ENCODE measurements at places on chromosomes 16 and 17.

DNA sequence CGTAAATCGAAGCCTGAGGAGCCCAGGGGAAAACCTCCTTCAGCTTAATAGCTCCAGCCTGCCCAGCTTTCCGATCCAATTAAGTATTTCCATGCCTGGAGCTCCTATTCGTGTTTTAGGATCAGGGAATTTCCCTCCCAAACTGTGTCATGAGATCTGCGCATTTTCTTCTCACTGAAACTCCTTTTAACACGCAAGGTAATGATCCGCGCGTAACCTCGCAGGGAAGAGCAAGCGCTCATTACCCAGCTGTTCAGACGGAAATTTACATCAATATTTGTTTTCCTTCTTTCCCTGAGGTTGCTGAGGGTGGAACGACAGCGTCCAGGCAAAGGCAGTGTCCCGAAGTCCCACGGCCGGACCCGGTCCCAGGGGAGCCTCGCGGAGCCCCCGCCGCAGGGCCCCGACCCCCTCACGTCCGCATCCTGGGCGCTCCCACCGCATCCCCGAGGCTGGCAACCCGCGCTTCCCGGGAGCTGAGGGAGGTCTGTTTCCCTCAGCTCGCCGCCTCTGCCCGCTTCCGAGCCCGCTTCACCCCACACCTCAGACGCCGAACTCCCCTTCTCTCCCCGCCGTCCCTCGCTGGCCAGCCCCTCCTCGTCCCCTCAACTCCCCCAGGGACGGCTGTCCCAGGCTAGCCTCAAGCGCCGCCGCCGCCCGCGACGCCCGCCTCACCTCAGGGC, 415 bp downstream of the ABCA5 start:
- no peak for DNase-seq

DNA sequence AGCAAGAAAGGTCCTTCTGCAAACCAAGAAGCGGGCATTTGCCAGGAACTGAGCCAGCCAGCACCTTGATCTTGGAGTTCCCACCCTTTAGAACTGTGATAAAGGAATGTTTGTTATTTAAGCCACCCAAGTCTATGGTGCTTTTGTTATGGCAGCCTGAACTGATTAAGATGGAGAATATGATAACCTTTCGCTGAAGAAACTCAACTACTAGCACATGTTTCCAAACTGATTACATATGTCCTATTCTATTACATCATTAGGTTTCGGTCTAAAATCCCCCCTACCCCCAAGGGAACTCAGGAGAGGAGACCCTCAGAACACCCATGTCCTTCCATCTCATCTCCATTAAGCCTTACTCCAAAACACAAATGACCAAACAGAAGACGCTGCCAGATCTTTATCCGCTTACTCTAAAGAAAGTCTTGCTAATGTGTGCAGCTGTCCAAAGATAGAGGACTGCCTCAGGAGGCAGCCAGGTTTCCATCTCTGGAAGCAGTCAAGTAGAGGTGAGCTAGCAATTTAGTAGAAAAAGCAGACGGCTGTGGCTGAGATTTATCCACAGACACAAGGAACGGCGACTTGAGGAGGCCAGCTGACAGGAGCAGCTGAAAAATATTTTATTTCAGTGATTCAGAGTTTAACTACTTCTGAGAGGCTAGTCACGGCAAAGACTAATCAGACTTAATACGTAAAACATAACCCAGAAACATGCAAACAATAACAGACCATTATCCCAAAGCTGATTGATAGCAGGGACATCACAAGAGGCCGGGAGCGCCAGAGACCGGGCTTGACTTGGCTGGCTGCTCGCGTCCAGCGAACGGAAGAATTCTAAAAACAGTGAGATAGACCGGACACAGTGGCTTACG, 611.4 kb upstream of the CDH5 start:
- DNase-seq = no peak

DNA sequence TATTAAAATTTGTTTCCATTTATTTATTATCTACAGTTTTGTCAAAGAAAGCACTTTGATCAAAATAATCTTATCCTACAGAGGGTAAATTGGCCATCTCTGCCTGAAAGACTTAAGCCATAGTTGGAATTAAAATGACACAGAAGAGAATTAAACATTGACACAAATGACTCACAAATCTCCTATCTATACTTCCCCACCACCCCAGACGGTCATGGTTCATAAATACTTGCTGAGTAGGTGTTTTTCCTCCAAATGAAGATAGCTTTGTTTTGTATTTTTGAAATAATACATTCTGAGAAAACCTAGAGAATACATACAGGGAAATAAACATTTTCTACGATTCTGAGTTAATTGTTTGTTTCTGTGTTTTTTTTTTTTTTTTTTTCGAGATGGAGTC, 142.8 kb downstream of the MAP2K6 start:
- no peak for DNase-seq

- DNase-seq = no peak
These were observed 39.3 kb upstream of the JPH3 start for GRCh38 chr16:87563022-87563421.

DNA sequence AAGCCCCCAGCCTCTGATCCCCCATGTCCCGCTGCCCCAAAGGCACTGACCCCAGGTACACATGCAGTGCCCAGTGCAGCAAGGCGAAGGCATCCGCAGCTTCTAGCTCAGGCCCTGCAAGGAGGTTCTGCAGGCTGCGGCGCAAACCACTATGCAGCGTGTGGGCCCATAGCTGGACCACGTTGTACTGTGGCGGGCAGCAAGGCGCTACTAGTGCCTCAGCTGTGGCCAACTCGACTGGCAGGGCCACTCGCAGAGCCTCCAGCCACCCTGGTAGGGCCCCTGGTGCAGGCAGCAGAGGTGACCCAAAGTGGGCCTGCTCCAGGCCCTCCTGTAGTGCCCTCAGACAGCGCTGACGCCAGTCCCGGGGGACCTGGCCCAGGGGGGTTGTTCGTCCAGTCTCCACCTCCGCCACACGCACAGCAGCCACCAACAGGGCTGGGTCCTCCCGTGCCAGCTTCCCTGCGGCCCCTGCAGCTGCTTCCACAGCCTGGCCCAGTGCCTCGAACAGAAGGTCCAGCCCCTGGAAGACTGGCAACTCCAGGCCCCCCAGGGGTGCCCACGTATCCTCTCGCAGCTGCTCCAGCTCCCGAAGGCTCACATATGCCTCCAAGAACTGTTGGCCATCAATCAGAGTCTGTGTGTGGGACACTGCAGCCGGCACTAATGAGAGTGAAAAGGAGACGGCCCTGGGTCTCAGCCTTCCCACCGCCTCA, 2.6 kb downstream of the EXOC3L1 start:
- DNase-seq = no peak

DNA sequence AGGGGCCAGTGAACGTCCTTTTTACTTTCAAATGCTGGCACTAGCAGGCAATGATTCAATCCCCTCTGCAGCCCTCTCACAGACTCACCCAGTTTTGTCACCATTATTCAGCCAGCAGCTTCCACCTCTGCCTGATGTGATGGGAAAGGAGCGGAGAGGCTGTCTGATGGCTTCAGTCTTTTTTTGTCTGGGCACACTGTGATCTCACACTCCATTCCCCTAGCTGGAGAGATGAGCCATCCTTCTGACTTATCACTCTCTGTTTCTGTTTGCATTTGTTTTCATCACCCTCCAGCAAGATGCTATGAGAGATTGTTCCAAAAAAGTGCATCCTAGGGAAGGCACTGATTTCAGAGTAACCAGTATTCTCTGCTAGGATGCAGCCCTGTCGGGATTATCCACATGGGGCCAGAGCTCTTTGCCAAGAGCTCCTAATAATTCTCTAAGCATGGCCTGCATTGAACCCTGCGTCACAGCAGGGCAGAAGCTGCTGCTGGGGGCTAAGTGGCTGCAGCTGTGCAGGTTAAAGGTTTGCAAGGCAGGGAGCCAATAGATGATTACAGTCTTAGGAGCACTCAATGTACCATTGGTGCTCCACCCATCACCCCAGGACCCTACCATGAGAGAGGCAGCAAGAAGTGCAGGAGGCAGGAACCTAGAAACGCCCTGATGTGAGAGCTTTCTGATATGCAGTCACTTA, 236.1 kb upstream of the C16orf82 start:
- no peak for DNase-seq

- no peak for DNase-seq
These were observed 740.9 kb downstream of the CDH8 start for GRCh38 chr16:61295311-61295710.

- no peak for DNase-seq
These were observed 5.5 kb downstream of the SSTR2 start for GRCh38 chr17:73170324-73170723.

- DNase-seq = no peak
These were observed 10.7 kb upstream of the WDR45B start for GRCh38 chr17:82658796-82659452.

- DNase-seq = no peak
These were observed 1.3 kb downstream of the PLCG2 start for GRCh38 chr16:81780350-81780749.

DNA sequence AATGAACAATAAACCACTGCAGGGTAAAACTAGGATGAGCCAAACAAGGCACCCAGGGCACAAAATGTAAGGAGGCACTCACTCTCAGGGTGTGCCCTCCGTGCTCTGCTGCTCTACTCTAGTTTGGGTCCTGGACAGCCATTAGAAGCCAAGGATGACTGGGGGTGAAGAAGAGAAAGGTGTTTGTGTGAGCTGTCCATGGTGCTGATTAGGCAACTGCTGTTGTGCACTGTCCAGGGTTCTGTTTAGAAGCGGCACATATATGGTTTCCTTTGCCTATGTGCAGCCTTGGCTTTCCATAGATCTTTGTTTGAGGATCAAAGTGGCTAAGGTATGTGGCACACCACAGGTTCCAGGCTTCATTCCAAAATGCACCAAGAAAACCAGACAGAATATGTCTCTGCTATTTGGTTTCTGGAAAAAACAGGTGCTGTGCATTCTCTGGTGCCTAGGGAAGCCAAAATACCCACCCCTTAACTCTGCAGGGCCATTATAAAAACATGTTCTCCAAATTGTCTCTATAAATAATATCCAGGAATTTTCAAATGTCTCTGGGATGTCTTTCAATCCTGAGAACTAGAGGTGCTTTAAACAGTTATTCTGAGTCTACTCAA, 123.5 kb downstream of the CBLN1 start:
- no peak for DNase-seq

DNA sequence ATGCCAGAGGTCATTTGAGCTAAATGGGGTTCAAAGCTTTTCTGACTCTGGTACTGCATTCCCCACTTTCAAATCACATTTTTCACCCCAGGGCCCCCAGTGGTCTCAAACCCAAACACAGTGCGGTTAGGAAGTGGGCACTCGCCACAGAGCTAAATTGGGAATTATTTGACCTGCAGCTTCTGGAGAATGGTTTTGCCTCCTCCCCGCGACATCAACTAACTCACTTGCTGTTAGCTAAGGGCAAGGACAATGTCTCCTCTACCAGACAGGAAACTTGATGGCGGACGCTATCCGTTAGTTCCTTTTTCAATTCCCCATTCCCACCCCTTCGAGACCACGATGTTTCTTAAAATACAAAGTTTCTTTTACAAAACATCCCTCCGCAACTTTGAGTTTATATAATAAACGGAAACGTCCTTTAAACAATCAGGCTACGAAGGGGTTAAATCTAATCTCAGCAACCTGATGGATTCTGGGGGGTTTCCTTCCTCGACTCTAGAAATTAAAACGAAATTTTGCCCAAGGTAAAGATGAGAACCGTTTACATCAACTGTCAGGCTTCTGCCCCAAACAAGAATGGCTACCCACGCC, 500 bp upstream of the KAT7 start:
- no peak for DNase-seq

DNA sequence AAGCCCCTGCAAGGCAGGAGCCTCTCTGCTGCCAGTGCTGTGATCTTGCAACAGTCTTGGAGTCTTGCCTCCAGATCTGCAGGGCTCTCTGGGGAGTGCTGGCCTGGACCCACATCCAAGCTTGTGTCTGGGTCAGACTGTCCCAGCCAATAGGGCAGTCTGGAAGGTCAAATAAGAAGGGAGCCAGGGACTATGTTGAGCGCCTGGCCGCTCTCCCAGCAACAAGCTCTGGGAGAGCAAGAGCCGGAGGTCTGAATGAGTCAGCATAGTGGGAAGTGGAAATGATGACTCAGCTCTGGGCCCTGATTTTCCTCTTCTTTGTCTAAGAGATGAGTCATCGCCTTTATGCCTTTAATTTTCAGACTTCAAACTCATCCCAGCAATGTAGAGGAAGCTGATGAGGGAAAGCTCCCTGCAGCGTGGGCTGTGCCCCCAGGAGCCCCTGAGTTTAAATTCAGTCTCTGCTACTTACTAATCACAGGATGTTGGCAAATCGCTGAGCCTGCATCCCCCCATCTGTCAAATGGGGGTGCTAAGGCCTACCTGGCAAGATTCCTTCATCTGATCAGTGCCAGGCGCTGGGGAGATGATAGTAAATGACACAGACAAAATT, 43.6 kb upstream of the HAPSTR1 start:
- peak; percentile 33 for DNase-seq

GRCh38 chr16:70476272-70477020, 22.1 kb downstream of the FCSK start:
- no peak for DNase-seq

DNA sequence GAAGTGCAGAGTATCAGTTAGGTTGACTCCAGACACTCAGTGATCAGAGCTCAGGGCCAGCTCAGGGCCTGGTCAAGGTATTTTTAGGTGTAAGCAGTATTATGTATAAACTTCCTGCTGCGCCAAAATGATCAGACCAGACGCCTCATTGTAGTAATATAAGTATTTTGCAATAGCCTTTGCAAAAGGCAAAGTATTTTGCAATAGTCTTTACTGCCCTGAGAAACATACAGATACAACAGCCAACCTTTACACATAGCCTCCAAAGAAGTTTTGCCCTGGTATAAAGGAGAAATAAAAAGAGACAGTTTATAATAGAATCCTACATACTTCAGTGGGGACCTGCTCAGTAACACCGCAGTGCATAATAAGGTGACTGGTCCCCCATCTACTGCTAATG, 333.0 kb upstream of the EEF2KMT start:
- DNase-seq = no peak

- no peak for DNase-seq
These were observed 211.2 kb downstream of the RPTOR start for GRCh38 chr17:80755650-80756405.

GRCh38 chr16:75385507-75386152, 47.7 kb downstream of the CFDP1 start:
- DNase-seq = no peak

All from stimulated activated CD8-positive, alpha-beta memory T cell treated with anti-CD3 and anti-CD28 coated beads, Interleukin-4, amount 100 ng/mL, for 4 hours (primary cell).